NB4 (cell line): ENCODE measurements at places on chromosomes 16 and 17.

DNA sequence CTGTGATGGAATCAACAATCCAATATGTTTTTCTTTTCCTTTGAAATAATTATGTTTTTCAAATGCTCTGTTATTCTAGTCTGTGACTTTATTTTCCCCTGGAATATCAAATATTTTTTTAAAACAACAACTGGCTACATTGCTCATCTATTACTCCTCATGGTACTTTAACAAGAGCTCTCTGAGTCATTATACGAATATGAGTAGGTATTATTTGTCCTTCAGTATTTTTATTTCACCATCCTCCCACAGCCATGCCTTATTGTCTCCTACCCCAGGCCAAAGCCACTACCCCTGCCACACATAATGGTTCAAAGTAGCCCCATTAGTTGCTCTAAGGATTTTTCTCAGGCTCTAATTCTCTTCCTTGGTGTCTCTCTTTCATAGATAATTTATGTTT lies 1572.3 kb downstream of the CDH8 start:
- DNase-seq = no peak

DNA sequence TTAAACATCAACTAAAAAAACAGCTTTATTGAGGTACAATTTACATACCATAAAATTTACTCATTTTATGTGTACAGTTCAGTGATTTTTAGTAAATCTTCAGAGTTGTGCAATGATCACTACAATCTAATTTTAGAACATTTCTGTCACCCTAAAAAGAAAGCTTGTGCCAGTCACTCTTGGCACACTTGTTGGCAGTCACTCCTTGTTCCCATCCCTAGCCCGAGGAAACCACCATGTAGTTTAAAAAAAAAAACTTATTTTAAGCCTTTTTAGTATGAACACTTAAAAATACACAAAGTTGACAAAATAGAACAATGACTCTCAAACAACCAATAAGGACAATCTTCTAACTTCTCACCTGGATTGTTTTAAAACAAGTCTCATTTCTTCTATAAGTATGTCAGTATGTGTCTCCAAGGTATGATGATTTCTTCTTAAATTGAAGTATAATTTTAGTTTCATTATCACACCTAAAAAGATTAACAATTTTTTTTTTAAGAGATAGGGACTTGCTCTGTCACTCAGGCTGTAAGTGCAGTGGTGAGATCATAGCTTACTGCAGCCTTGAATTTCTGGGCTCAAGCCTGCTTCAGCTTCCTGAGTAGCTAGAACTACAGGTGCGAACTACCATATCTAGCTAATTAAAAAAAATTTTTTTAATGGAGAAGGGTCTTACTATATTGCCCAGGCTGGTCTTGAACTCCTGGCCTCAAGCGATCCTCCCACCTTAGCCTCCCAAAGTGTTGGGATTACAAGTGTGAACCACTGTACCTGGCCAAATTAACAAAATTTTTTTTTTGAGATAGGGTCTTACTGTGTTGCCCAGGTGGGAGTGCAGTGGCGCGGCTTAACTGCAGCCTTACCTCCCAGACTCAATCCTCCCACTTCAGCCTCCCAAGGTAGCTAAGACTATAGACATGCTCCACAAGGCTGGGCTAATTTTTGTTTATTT lies 53.2 kb downstream of the PPM1E start:
- no peak for DNase-seq

DNA sequence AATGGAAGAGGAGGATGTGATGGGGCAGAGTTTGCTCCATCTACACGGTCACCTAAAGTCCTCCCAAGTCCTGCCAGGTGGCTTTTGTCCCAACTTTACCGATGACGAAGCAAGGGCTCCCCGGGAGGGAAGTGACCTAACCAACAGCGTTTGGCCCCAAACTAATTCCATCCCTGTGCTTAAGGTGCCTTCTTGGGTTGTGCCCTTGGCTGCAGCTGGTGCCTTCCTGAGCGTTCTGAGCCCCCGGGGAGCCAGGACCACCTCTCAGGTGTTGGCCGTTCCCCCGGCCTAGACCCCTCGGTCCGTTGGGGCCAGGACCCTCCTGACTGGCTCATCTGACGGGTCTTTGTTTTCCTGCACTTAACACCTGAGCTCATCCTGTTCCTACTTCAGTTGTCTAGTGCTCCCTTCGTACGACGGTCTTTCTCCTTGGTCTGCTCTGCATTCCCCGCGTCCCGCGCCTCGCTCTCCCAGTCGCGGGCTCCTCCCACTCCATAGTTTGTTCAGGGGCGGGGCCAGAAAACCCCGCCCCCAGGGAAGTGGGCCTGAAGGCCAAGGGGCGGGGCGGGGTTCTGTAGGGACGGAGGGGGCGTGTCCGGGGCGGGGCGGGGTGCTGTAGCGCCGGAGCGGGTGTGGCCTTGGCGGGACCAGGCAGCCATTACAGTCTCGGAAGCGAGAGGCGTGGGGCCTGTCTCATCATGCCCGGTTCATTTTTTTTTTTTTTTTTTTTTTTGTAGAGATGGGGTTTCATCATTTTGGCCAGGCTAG lies 822 bp upstream of the ZSCAN10 start:
- DNase-seq = peak; percentile 91

DNA sequence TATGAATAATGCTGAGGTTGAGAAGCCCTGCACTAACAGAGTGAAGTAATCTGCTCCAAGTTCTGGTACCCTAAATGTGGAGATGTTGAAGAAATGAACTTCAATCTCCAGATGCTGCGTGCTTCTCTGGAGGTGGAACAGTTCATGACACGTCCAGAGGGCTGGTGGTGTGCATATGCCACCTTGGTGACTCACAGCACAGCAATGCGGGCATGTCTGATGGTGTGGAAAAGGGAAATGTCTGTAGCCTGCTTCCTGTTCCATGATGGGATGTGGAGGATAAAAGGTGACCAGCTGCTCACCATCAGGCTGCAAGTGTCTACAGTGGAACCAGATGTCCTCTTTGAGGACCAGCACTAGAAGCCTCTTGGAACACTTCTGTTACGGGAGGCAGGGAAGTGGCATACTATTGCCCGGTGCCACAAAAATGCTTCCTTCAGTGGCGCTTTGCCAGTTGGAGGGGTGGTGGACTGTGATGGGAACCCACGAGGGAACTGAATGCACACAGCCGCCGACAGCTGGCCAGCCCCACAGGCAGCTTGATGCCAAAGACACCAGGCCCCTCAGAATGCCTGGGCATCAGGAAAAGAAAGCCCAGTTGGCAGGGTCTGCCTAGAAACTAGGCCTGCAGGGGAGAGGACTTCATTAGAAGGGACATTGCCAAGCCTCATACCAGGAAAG lies 19.9 kb downstream of the SNX11 start:
- DNase-seq = no peak

DNA sequence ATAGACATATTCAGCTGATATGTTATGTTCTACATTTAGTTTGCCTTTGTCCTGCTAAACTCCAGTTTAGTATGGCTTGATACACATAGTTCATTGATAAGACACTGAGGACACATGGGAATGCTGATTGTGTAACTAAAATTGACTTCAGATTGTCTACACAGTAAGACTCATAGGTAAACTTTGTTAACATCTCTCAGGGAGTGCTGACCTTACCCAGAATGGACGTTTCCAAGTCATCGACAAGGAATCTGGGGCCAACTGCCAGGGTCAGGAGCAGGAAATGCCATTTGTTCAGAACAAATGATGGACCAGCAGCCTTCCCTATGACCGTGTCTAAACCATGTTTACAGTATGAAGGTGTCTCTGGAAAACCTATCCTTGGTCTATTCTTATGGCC lies 58.7 kb downstream of the DYNLRB2 start:
- no peak for DNase-seq

GRCh38 chr16:7025616-7026190 lies 306.9 kb upstream of the RBFOX1 start:
- DNase-seq = peak; percentile 65

DNA sequence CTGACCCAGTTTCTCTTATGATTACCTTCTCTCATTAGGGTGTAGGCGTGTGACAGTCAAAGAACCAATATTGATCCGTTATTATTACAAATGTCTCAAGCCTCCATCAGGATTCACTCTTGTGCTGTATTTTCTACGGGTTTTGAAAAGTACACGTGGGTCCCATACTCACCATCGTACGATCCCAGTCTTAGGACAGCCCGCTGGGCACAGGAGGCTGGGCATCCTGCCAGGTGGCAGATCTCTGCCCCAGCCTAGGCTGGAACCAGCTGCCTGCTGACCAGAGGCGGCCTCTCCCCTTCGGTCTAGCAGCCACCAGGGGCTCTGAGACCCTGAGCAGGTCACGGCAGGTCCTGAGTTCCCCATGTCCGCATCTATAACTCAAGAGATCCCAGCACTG lies 2.0 kb upstream of the METRNL start:
- DNase-seq = no peak

- no peak for DNase-seq
Measured at GRCh38 chr17:7840441-7840840, 6.4 kb downstream of the KDM6B start.
